ENCODE measurements at places on chromosomes 5 and 9.

DNA sequence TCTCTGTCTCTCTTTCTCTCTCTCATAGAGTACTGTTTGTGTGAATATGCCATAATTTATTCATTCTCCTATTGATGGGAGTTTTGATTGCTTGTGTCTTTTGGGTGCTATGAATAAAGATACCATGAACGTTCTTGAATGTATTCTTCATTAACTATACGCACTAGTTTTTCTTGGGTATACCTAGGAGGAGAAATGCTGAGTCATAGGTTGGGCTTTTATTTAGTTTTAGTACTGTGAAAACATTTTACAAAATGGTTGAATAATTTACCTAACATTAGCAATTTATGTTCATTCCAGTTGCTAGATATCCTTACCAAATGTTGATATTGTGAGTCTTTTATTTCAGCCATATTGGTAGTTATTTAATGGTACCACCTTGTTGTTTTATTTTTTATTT, 192.5 kb downstream of the NPR3 start:
- no peak for DNase-seq

DNA sequence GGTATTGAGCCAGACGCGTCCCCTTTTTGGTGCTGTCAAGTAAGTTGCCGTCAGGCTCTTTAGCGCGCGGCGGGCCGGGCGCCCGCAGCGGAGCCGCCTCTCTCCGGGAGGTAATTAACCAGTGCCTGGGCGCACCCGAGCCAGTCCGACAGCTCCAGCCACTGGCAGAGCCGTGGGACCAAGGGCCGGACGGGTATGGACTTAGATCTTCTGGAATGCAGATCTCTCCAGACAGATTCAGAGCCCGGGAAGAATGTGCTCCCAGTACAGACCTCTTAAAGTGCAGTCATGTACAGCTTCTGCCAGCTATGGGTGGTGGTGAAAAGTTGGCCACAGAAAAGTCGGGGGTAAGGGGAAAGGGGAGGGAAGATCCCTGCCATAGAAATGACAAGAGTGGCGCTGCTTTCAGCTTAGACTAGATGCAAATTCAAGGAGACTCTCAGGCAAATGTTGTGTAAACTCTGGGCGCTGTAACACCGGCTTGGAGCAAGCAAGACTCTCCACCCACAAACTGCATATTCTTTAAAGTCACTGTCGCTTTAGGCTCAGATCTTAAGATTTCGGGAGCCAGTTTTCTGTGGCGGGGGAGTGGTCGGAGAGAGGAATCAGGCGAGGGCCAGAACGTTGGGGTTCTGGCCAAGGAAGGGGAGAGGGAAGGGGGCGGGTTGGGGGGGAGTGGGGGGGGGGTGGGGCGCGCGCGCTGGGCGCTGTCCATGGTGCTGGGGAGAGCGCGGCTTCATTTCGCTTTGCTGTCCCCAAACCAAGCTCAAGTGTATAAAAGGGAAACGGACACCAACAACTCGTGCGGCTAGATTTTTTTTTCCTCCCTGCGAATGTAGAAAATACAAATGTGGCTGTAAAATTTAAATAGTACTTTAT, 29.2 kb downstream of the NR2F1 start:
- no peak for DNase-seq

DNA sequence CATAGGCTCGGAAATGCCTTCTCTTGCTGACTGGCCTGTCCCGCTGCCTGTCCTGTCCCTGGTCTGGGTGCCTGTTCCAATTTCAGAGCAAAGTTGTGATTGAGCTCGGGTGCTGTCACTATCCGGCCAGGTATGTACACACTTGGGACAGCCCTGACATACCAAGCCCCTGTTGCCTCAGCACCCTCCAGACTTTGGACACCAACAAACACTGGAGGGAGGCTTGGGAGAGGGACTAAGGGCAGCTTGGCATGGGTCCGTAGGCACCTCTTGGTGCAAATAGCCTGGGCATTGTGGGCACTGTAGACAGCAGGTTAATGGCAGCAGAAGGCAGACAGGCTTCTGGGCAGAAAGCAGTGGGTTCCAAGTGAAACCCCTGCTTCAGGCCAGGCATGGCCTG, 86.3 kb upstream of the SEMA6A start:
- DNase-seq: no peak

- no peak for DNase-seq
These were observed 13.9 kb downstream of the MROH2B start for GRCh38 chr5:41057231-41057630.

- no peak for DNase-seq
These were observed 139.4 kb upstream of the RAI14 start for GRCh38 chr5:34516686-34517085.

GRCh38 chr5:124865603-124866354, 119.3 kb upstream of the ZNF608 start:
- no peak for DNase-seq

GRCh38 chr5:147818290-147818689, 13.2 kb downstream of the SPINK1 start:
- no peak for DNase-seq

DNA sequence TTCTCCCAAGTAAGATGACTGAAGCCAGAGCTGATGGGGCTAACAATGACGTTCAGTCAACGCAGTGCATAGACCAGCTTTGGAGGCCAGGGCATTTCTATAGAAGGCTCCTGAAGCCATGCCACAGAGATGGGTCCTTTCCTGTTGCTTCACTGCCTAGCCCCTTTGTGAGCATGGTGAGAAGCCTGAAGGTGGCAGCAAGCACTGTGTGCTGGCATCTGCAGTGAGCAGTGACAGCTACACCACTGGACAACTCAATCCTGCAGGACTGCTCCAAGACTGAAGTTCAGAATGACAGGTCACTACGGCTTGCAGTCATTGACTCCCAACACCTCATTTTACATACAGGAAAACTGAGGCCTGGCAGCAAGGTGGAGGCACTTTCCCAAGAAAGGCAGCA, 229.0 kb downstream of the TSSK1B start:
- no peak for DNase-seq

- peak; percentile 3 for DNase-seq
These were observed 433.7 kb downstream of the ENC1 start for GRCh38 chr5:74206579-74207550.

DNA sequence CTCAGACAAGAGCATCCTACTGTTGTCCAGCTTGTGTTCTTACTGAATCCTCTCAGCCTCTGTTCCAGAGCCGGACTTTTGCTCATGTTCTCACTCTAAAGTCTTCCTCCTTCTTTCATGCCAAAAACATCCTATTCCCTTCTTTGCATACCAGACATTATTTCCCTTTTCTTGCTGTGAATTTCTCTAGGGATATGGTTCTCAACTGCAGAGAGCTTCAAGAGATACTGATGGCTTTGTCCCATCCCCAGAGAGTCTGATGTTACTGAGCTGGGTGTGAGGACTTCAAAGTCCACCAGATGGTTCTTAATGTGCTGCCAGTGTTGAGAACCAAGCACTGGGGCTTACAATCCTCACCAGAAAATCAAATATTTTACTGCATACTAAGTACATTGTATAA, 98.6 kb upstream of the FER start:
- no peak for DNase-seq

GRCh38 chr9:88476491-88477271, 58.3 kb upstream of the NXNL2 start:
- DNase-seq: no peak

- DNase-seq: no peak
These were observed 9.2 kb downstream of the RAB14 start for GRCh38 chr9:121192518-121192917.

GRCh38 chr5:179185941-179186411, 125.8 kb downstream of the ZNF354C start:
- DNase-seq: peak; percentile 45

DNA sequence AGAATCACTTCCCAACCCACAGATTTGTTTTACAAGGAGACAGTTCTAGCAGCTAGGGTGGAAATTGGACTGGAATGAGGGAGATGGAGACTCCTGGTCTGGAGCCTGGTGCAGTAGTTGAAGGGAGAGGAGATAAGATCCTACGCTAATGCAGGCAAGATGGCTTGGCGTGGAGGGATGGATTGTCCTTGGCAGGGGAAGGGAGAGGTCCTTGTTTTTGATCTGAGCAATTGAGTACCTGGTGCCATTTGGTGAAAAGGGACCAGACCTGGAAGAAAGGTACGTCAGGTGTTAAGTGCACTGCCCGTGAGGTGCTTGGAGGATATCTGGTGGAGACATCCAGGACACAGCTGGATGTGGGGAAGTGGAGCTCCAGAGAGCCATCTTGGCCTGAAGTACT, 35.7 kb downstream of the ANGPTL2 start:
- DNase-seq: no peak

GRCh38 chr9:79578891-79579290, 7.1 kb downstream of the TLE4 start:
- no peak for DNase-seq

DNA sequence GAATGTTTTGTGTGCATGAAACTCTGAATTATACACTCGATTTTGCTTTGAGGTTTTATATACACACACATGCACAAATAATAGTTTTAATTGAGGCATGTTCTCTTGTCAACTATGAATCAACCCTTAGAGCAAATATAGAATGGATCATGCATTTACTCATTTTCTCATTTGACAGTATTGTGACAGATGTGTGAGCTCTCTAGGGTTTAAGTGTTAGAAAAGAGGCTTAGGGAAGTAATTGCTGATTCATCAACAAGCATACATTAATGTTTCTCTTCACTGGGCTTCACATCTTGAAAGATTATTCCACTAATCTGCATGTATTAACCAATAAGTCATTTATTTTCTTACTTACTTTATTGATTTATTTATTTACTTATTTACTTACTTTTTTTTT, 1356.8 kb upstream of the ACO1 start:
- no peak for DNase-seq

- peak; percentile 72 for DNase-seq
These were observed at the start of gene CDKN2A for GRCh38 chr9:21993893-21994555. Gene CDKN2A, minus strand, starts transcription at chr9:21994392.

DNA sequence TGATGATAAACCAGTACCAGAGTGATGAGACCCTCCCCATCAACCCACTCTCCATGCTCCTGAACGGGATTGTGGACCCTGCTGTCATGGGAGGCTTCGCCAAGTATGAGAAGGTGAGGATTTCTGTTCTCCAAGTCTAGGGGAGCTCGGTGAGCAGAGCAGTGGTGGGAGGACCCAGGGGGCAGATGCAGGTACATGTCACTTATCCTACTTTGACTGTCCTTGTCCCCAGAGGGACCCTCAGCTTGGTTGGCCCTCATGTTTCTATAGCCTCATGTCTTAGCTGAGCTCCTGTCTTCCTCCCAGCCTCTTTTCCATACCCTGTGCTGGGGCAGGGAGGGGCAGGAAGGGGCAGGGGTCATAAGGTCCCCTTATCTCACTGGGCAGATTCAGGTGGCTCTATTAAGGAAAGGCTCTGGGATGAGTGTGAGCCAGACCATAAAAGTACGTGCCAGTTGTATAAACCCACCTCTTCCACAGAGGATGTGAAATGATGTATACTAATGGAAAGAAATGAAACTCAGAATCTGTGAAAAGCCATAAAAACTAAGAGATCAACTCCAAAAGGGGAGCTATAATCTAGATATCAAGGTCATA, 38.0 kb upstream of the FOXI1 start:
- no peak for DNase-seq

- no peak for DNase-seq
These were observed 588 bp upstream of the ZBED3 start for GRCh38 chr5:77087484-77088261.

- no peak for DNase-seq
These were observed 90.1 kb downstream of the DRD1 start for GRCh38 chr5:175353926-175354325.

DNA sequence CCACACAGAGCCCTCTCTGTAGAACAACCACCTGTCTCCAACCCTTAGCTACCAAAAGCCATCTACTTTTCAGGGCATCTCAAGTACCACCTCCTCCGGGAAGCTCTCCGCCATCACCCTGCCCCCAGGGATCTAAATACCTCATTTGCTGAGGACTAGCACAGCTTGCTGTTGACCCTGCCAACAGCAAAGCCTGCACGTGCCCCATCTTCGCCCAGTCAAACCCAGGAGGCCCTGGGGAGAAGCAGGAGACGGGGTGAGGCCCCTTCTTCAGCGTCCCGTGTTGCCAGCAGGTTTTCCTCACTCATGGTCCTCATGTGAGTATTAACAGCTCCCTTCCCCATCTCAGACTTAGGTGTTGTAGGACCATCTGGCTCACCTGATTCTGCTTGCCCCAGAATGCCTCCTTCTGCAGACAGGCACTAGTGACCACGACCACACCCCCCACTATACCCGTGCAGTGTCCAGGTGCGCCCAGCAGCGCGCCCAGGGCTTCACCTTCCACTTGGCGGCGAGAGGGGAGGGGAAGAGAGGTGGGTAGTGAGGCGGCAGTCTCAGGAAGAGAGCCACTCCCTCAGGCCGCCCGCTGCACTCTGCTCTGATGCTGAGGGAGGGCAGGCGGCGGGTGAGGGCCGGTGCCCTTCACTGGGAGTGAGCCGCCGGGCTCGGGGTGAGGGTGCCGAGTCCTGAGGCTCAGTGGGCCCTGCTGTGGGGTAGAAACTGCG, 11.1 kb downstream of the VAV2 start:
- DNase-seq: no peak

- no peak for DNase-seq
These were observed 134.6 kb downstream of the PIK3R1 start for GRCh38 chr5:68350176-68350575.

DNA sequence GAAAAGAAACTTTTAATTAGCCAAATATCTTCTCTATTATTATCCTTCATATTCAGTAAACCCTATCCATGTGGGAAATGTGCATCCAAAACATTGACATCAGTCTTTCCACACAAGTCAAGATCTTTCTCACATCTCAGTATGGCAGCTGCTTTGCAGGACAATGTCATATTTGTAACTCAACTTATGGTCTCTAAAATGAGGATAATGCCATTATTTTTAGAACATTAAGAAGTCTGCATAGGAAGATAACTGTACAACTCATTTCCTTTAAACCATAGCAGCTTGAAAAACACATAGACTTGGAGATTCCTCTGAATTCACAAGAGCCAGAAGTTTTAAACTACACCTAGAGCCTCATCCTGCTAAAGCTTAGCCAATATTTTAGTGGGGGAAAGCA, 43.7 kb downstream of the MCTP1 start:
- DNase-seq: no peak

GRCh38 chr5:55070968-55071367, 31.5 kb upstream of the GZMA start:
- no peak for DNase-seq

DNA sequence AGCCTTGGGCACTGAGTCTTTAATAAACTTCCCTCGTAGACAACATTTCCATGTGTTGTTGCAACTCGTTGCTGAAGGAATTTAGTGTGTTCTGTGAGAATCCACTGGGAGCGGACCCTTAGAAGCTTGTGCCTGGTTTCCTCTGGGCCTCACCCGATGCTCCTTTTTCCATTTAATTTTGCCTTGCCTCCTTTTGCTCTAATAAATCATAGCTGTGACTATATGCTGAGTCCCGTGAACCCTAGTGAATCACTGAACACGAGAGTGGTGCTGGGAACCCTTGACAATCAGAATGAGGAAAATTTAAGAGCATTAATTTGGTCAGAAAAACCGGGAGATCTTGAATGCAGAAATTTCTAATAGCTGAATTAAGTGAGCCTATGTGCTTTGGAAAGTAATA, 291.1 kb upstream of the ZNF608 start:
- DNase-seq: no peak

- DNase-seq: no peak
These were observed 99.1 kb upstream of the RUFY1 start for GRCh38 chr5:179451114-179451827.

- no peak for DNase-seq
These were observed 164.9 kb upstream of the RAI14 start for GRCh38 chr5:34491251-34491620.

- DNase-seq: no peak
These were observed 747 bp upstream of the PROP1 start for GRCh38 chr5:177996660-177997318.

- DNase-seq: no peak
These were observed 7.9 kb upstream of the ANKHD1 start for GRCh38 chr5:140393738-140394137.

GRCh38 chr9:102740578-102740977, 254.6 kb upstream of the CYLC2 start:
- no peak for DNase-seq
